ENCODE measurements at places on chromosomes 6 and 20.
A peak's percentile ranks its signal among the peaks of the same experiment; 100 is the strongest.

DNA sequence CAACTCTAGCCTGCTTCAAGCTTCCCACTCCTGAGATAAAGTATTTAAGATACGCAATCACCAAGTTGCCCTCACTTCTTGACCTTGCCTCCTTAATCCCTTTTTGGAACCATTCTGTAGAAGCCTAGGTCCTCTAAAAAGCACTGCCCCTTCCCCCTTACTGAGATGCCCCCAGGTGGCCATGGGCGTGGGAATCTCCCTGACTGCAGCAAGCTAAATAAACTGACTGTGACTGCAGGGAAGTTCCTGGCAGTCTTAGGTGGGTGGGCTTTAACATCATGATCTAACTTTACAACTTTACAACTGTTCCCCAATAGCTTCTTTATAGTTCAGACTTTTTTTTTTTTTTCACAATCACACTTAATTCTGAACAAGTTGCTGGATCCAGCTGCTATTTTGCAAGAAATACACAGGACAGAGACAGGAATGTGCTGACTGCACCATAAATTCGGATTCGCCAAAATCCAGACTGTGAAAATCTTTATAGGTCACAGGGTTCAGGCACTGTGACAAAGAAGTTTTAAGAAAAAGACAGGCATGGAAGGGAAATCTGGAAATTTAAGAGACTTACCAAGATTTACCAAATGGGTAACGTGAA lies 344.2 kb upstream of the SULF2 start:
- DNase-seq, result no peak

DNA sequence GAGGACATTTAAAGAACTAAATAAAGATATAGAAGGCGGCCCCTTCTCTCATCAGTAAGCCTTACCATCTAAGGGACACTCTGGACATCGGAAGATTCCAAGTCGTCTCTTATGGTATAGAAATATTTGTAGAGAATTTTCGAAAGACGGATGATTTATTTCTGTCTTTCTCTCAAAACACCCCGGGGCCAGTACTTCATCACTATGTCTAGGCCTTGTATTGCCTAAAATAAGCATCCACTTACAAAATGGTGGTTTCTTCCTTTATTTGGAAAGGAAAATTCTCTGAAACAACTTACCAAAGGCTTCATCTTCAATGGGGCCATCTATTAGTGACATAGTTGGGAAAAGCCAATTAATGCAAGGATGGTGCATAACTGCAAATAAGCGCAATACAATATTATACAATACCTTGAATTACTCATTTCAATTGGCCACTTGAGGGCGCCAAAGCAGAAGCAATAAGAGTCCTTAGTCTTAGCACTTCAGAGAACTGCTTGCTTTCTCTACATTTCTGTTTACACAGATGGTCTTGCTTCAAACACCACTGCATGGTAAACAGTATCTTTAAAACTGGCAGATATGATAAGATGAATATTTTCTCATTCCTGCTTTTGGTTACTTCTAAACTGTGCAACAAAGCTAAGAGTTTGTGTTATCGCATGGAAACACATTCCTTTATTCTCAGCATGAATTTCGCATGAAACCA lies 113.2 kb downstream of the VIP start:
- DNase-seq, result peak; percentile 67

GRCh38 chr6:155066361-155066760 lies 71.2 kb downstream of the TIAM2 start:
- DNase-seq, result no peak

GRCh38 chr6:27693766-27694546 lies 218.2 kb downstream of the OR2B2 start:
- DNase-seq, result peak; percentile 49

DNA sequence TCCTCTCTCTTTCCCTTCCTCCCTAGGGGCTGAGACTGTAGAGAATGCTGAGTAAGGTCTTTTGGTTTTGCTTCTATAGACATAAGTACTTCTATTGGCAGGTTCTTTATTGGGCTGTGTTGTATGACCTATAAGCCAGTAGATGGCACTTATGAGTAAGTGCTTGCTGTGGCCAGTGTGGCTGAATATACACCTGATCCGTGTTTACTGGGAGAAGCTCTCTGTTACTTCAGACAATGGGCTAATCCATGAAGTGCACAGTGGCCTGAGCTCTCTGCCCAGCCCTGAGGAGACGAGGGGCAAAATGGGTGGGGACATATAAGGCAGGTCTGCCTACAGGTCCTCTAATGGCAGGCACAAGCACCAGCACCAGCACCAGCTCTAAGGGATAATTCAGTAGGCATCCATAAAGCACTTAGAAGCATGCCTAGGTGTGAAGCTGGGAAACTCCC lies 610.3 kb downstream of the RNF144B start:
- no peak for DNase-seq

- DNase-seq, result no peak
Measured at GRCh38 chr20:57785061-57785460, 75.2 kb upstream of the PMEPA1 start.

GRCh38 chr20:44218446-44218845 lies 7.9 kb upstream of the OSER1 start:
- peak; percentile 80 for DNase-seq

GRCh38 chr6:66558189-66558588 lies 851.2 kb upstream of the EYS start:
- no peak for DNase-seq

DNA sequence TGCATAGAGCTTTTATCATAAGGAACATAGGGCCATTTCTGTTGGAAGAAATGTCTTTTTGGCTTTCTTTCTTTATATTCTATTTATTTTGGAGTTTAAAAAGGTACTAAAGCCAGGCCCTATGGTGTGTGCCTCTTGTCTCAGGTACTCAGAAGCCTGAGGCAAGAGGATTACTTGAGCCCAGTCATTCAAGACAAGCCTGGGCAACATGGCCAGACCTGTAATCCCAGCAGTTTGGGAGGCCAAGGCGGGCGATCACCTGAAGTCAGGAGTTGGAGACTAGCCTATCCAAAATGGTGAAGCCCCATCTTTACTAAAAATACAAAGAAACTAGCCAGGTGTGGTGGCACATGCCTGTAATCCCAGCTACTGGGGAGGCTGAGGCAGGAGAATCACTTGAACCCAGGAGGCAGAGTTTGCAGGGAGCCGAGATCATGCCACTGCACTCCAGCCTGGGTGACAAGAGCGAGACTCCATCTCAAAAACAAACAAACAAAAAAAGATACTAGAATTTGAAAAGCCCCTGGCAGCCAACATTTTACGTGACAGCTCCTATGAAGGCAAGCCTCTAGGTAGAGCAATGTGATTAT lies 80.0 kb downstream of the CBFA2T2 start:
- no peak for DNase-seq

- no peak for DNase-seq
Measured at GRCh38 chr6:109718991-109719390, 27.9 kb downstream of the FIG4 start.

GRCh38 chr6:160063771-160064413 lies 57.7 kb upstream of the SLC22A1 start:
- no peak for DNase-seq

- DNase-seq, result no peak
Measured at GRCh38 chr6:12013307-12013719, 1.2 kb downstream of the HIVEP1 start.

GRCh38 chr6:105875974-105876640 lies 210.0 kb upstream of the PRDM1 start:
- no peak for DNase-seq

- no peak for DNase-seq
Measured at GRCh38 chr6:15499591-15499990, 163.2 kb downstream of the DTNBP1 start.

DNA sequence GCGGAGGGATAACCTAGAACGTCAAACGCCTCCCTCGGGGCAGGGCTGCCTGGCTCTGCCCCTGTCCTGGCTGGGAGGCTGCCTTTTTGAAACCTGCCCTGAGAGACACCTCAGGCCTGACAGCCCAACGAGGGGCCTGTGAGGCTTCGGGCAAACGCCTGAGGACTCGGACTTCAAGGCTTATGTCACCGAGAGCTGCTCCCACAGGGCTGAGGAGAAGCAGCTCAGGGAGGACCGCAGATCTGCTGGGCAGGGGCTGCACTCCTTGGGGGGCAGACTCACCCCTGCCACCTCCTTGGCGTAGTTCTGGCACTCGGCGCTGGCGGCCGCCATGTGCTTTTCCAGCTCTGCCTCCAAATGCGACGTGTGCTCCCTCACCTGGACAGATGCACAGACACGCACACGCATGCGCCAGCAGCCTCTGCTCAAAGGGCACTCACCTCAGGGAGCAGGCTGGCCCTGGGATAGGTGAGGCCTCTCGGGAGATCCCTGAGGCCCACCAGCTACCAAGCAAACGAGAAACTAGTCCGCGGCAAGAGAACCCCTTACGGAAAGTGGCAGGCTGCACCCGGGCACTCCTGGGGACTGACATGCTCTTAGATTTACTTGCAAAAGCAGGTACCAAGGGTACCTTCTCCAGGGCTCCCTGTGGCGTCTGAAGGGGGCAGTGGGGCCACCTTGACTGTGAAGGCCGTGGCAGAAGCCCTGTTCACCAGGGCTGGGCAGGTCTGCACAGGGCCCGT lies 49.6 kb downstream of the DSTN start:
- no peak for DNase-seq

All from CD4-positive, alpha-beta T cell treated with Interleukin-6 for 4 hours (primary cell).